ENCODE measurements at places on chromosomes 6 and 20.

DNA sequence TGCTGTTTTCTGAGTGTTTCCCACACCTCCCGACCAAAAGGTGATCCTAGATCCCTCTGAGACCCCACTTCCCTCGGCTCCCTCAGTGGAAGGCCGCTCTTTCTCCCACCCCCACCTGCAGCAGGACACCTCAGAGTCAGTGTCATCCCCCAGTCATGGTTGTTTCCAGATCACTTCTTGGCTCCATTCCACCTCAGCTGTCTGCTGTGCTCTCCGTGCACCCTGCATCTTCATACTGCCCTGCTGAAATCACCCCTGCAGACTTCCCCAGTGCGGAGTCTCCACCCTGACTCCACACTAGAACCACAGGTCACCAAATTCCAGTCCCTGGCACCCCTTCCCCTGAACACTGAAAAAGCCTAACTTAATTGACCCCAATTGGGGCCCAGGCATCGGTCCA is 255.1 kb upstream of the CDYL start:
- DNase-seq, result no peak

- DNase-seq, result no peak
These were observed 57.7 kb downstream of the RSPO3 start for GRCh38 chr6:127176146-127176545.

- DNase-seq, result no peak
These were observed 113.7 kb upstream of the LOC128125822 start for GRCh38 chr6:63458480-63459115.

DNA sequence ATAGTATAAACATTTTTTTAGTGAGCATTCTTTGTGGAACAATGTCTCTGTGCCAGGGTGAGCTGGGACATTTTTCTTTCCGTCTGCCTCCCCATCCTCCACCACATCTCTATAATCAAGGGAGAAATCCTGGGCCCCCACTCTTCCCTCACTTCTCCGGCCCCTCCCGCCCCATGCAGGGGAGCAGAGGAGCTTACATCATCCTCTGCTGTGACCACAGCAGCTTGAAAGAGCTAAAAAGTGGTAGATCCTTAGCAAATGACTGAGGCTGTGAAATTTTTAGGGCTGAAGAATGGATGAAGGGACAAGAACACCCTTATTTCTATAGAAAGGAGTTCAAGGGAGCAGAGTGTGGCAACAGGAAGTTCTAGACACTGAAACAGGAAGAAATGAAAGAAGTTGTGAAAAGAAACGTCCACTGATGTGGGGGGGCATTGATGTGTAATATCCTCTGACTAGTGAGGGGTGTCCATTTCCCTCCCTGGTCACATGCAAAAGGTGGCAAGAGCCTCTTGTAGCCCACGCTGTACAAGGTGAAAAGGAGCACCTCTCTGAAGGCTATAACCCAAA is 380.3 kb upstream of the JARID2 start:
- DNase-seq, result no peak

DNA sequence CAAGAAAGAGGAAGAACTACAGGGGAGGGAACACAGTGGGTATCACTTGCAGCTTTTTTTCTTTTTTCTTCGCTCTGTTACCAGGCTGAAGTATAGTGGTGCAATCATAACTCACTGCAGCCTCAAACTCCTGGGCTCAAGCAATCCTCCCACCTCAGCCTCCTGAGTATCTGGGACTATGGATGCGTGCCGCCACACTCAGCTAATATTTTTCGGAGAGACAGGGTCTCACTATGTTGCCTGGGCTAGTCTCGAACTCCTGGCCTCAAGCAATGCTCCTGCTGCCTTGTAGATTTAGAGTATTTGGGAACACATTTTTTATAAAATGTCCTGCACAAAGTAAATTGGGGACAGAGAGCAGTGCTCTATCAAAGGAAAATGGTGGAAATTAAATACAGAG is 28.3 kb downstream of the PARD6B start:
- no peak for DNase-seq

DNA sequence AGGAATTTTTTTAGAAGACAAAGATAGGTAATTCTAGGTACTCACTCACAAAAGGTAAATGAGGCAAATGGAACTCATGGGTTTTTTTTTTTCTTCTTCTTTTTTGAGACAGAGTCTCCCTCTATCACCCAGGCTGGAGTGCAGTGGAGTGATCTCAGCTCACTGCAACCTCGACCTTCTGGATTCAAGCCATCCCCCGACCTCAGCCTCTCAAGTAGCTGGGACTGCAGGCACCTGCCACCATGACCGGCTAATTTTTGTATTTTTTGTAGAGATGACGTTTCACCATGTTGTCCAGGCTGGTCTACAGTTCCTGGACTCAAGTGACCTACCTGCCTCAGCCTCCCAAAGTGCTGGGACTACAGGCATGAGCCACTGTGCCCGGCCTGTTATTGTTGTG is 126.1 kb downstream of the LRRC1 start:
- DNase-seq, result no peak

- no peak for DNase-seq
These were observed 10.3 kb downstream of the GFRA4 start for GRCh38 chr20:3652676-3653596.

DNA sequence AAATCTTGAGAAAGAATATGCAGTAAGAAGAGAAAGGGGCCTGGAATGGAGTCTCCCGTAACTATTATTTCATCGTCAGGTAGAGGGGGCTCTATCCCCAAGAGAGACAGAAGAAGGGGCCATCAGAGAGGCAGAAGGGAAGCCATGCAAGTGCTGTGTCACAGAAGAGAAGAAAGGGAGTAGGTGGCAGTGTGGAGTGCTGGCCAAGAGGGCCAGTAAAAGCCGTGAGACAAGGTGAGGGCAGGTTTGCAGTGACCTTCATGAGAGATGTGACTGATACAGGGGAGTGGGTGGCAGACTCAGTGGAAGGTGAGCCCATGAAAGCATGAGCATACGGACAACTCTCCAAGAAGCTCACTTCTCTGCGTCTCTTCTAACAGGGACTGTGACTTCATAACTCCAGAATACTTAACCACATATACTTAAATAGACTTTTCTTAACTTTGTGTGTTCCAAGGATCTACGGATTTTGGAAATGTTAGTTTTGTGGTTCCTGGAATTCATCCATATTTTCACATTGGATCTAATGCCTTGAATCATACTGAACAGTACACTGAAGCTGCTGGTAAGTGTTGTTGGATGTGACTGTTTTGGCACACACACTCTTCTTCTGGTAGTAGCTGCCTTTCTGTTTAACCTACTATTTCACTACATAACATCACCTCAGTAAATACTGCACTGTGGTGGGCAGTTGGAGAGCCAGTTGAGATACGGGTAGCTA is 15.6 kb downstream of the PM20D2 start:
- no peak for DNase-seq

- DNase-seq, result no peak
These were observed 345.9 kb downstream of the ARHGAP18 start for GRCh38 chr6:129364037-129364436.

All from NCI-H1048 (cell line).